ENCODE measurements at places on chromosomes 7 and 10. TPM values are rescaled to one million over a fixed set of nuclear protein-coding genes. Genes with fewer than 3 reads are reported as not detected.

FKBP6 gene
- total RNA-seq = not detected

SDK1 gene
- 0.32 TPM for total RNA-seq

NKX1-2 gene
- not detected for total RNA-seq

ARHGAP21 gene
- 20.8 TPM for total RNA-seq

SPDYE5 gene
- not detected for total RNA-seq

SVIL gene
- total RNA-seq = 0.62 TPM

MRPS24 gene
- total RNA-seq = 78.1 TPM

TACR2 gene
- total RNA-seq = not detected

FGL2 gene
- total RNA-seq = 5.7 TPM

- no peak overlapping the region for H3K27ac ChIP-seq
- H3K36me3 ChIP-seq = peaks cover 53% of the 10 kb centered on the region
- H3K27me3 ChIP-seq = no peaks in the 10 kb centered on the region
- H3K4me3 ChIP-seq = no peak overlapping the region
- peaks cover 65% of the 10 kb centered on the region for H3K4me1 ChIP-seq
These were observed 7.1 kb downstream of the KIF5B start for GRCh38 chr10:32049113-32049512.

- no peaks in the 10 kb centered on the region for H3K27me3 ChIP-seq
- H3K4me1 ChIP-seq = peaks cover 74% of the 10 kb centered on the region
- peak overlapping the region; percentile 71 for H3K4me3 ChIP-seq
- no peaks in the 10 kb centered on the region for H3K36me3 ChIP-seq
These were observed 173.5 kb downstream of the CUX1 start for GRCh38 chr7:101990811-101991418.

- no peaks in the 10 kb centered on the region for H3K36me3 ChIP-seq
- DNase-seq = no peak
- H3K27me3 ChIP-seq = peaks cover 3% of the 10 kb centered on the region
These were observed 52.3 kb upstream of the DPYSL4 start for GRCh38 chr10:132134241-132135052.

- no peak for DNase-seq
- H3K36me3 ChIP-seq = peaks cover 72% of the 10 kb centered on the region
- H3K4me1 ChIP-seq = peaks cover 46% of the 10 kb centered on the region
- no peaks in the 10 kb centered on the region for H3K27me3 ChIP-seq
- H3K27ac ChIP-seq = peak overlapping the region; percentile 59
These were observed 15.5 kb downstream of the CARD11 start for GRCh38 chr7:3028071-3028757.

- DNase-seq = peak; percentile 48
- H3K4me1 ChIP-seq = peaks cover 38% of the 10 kb centered on the region
- peaks cover 76% of the 10 kb centered on the region for H3K27me3 ChIP-seq
- no peak overlapping the region for H3K27ac ChIP-seq
- no peaks in the 10 kb centered on the region for H3K36me3 ChIP-seq
These were observed 9.0 kb downstream of the SKIDA1 start for GRCh38 chr10:21516242-21517131.

GRCh38 chr10:88032566-88032965 is 169.1 kb downstream of the PTEN start:
- H3K27me3 ChIP-seq = no peaks in the 10 kb centered on the region
- DNase-seq = no peak
- H3K4me3 ChIP-seq = no peak overlapping the region
- H3K27ac ChIP-seq = no peak overlapping the region
- peaks cover 15% of the 10 kb centered on the region for H3K4me1 ChIP-seq

DNA sequence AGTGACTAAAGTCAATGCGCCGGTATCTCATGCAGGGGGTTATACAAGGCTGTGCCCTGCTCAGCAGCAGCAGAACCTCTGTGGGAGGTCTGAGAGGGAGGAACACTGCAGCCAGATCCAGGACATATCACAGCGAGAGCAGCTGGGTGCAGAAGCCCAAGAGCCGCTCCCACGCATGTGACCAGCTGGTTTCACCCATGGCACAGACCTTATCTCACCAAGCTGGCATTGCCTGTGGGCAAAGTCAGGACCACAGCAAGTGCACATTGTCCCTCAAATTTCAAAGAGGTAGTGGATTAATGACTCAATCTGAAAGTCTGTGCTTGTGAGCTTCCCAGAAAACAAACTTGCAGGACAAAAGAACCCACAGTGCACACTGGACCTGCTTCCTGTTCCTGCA is 31.6 kb upstream of the AKR1C1 start:
- DNase-seq = no peak
- no peaks in the 10 kb centered on the region for H3K27me3 ChIP-seq
- H3K4me1 ChIP-seq = no peaks in the 10 kb centered on the region
- no peak overlapping the region for H3K27ac ChIP-seq
- H3K36me3 ChIP-seq = no peaks in the 10 kb centered on the region

GRCh38 chr7:135238112-135238744 is 4.6 kb downstream of the STRA8 start:
- H3K4me3 ChIP-seq = no peak overlapping the region
- no peaks in the 10 kb centered on the region for H3K36me3 ChIP-seq
- no peak overlapping the region for H3K27ac ChIP-seq
- DNase-seq = no peak
- peaks cover 27% of the 10 kb centered on the region for H3K4me1 ChIP-seq

GRCh38 chr10:69957886-69958555 is 94.6 kb upstream of the MACROH2A2 start:
- no peak overlapping the region for H3K27ac ChIP-seq
- H3K4me3 ChIP-seq = no peak overlapping the region
- H3K27me3 ChIP-seq = no peaks in the 10 kb centered on the region
- H3K36me3 ChIP-seq = no peaks in the 10 kb centered on the region

GRCh38 chr7:49125246-49125645 is 200.9 kb downstream of the CDC14C start:
- no peaks in the 10 kb centered on the region for H3K4me1 ChIP-seq
- H3K27ac ChIP-seq = no peak overlapping the region
- no peak for DNase-seq
- H3K27me3 ChIP-seq = no peaks in the 10 kb centered on the region

- H3K4me3 ChIP-seq = no peak overlapping the region
- H3K36me3 ChIP-seq = no peaks in the 10 kb centered on the region
- H3K27me3 ChIP-seq = no peaks in the 10 kb centered on the region
These were observed 1058.4 kb downstream of the SORCS1 start for GRCh38 chr10:106106114-106106513.

GRCh38 chr10:103983367-103983911 is 16.5 kb downstream of the SLK start:
- H3K27ac ChIP-seq = peak overlapping the region; percentile 74
- peak overlapping the region; percentile 41 for H3K4me3 ChIP-seq
- H3K27me3 ChIP-seq = no peaks in the 10 kb centered on the region
- H3K36me3 ChIP-seq = no peaks in the 10 kb centered on the region
- H3K4me1 ChIP-seq = peaks cover 50% of the 10 kb centered on the region
- no peak for DNase-seq

- peak overlapping the region; percentile 56 for H3K27ac ChIP-seq
- peaks cover 54% of the 10 kb centered on the region for H3K4me1 ChIP-seq
- peaks cover 48% of the 10 kb centered on the region for H3K36me3 ChIP-seq
- DNase-seq = no peak
These were observed 21.7 kb upstream of the WNT16 start for GRCh38 chr7:121307021-121307574.

GRCh38 chr10:121774813-121775212 is 153.0 kb downstream of the ATE1 start:
- H3K36me3 ChIP-seq = peaks cover 7% of the 10 kb centered on the region
- DNase-seq = no peak
- no peaks in the 10 kb centered on the region for H3K4me1 ChIP-seq
- H3K27me3 ChIP-seq = no peaks in the 10 kb centered on the region
- no peak overlapping the region for H3K27ac ChIP-seq

DNA sequence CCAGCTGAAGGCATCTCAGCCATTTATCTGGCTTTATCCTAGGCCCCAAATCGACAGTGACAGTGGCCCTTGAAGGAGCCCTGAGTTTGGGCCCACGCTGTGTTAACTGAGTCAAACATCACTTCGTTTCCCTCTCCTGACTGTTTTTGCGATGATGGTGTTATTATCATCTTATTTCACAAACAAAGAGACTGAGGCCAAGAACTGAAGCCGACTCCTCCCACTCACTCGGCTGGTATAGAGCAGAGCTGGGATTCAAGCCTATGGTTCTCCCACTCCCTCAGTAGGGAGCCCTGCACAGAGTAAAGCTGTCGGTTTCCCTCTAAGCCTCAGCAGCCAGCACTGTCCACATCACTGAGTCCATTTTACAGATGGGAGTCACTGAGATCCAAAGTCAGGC is 141.0 kb downstream of the CDH23 start:
- H3K36me3 ChIP-seq = no peaks in the 10 kb centered on the region
- H3K4me1 ChIP-seq = no peaks in the 10 kb centered on the region
- no peaks in the 10 kb centered on the region for H3K27me3 ChIP-seq
- no peak overlapping the region for H3K27ac ChIP-seq

DNA sequence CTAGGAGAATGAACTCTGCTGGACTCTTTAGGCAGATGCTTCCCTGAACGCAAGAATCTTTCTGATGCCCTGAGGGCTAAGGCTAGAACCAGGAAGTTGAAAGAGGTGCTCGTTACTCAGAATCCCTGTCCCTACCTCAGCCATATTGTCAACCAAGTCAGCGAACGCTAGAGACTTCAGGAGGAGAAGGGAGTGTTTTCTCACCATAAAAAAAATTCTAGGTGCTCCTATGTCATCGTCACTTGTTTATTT is 359.4 kb downstream of the PRPF18 start:
- H3K36me3 ChIP-seq = no peaks in the 10 kb centered on the region
- peaks cover 4% of the 10 kb centered on the region for H3K27me3 ChIP-seq
- no peak overlapping the region for H3K4me3 ChIP-seq
- H3K4me1 ChIP-seq = no peaks in the 10 kb centered on the region
- no peak overlapping the region for H3K27ac ChIP-seq

DNA sequence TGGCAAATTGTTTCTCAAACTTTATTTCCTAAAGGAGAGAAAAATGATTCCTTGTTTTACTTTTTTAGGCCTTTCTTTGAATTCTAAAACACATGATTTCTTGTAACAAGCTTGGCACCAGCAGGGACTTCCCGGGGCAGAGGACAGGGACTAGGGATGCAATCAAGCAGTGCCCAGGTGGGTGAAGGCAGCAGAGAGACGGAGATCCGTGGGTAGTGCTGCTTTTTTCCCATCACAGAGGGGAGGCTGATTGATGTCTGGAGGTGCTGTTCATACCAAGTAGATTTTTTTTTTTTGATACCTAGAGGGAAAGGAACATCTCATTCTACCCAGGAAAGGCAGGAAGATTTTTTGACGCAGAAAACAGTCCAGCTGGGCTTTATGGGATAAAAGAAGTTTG is 91.9 kb downstream of the FAM171A1 start:
- no peaks in the 10 kb centered on the region for H3K4me1 ChIP-seq
- H3K27me3 ChIP-seq = peaks cover 5% of the 10 kb centered on the region
- no peaks in the 10 kb centered on the region for H3K36me3 ChIP-seq
- H3K4me3 ChIP-seq = no peak overlapping the region
- DNase-seq = no peak
- no peak overlapping the region for H3K27ac ChIP-seq

DNA sequence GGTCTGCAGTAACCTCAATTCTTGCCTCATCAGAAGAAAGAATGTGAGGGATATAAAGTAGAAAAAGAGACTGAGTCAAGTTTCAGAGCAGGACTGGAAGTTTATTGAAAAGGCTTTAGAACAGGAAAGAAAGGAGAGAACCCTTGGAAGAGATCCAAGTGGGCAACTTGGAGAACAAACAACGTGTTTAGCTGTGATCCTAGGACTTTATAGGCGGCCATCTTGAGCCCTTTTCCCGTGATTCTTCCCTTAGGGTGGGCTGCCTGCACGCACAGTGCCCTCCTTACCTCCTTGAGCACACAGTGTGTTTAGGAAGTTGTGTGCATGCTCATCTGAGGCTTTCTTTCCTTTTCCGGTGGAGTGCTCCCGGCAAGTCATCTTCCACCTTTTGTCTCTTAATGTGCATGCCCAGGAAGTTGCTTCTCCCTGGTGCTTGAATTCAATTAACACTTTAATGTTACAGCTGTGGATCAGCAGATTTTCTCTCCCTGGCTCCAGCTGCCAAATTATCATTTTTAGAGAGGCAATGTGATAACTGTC is 59.8 kb downstream of the ENTPD1 start:
- no peaks in the 10 kb centered on the region for H3K27me3 ChIP-seq
- H3K36me3 ChIP-seq = peaks cover 51% of the 10 kb centered on the region
- DNase-seq = no peak
- H3K4me1 ChIP-seq = peaks cover 88% of the 10 kb centered on the region

DNA sequence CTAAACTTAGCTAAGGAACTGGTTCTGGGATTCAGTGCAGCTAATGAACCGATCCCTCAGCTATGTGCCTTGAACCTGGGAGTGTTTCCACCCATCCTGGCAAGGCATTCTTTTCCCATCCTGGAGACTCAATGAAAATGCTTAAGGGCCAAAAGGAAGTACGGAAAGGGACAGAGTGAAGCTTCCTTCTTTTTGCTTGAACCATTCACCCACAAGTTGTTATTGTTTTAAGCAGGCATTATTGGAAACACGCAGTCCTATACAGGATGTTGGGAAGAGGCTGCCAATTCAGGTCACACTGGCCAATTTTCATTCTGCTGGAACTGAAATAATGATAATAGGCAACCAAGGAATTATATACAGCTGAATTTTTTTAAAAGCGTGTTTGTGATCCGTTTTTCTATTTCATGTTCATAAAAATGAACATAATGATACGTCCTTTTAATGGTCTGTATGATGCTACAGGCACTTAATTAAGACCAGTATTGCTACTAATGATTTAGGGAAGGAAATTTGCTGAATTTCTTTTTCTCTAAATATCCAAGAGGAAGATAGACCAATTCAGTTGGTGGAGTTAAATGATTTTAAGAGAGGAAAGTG is 57.8 kb upstream of the FZD1 start:
- no peak overlapping the region for H3K27ac ChIP-seq
- H3K36me3 ChIP-seq = peaks cover 64% of the 10 kb centered on the region
- no peak for DNase-seq
- H3K27me3 ChIP-seq = no peaks in the 10 kb centered on the region

DNA sequence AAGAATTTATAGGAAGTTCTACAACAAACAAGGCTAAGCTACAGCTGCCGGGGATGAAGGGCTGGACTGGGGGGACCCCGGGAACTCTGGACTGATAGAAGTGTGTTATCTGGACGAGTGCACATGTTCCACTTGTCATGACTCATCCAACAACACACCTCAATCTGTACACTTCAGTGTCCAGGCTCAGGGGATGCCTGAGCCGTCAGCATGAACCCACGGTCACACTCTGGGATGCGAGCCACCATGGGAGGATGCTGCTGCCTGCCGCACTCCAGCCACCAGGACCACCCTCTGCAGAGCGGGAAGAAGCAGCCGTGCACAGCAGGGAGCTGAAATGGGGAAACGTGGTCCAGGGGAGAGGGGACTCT is 67.5 kb downstream of the MAD1L1 start:
- H3K4me3 ChIP-seq = no peak overlapping the region
- H3K4me1 ChIP-seq = peaks cover 12% of the 10 kb centered on the region
- H3K27ac ChIP-seq = no peak overlapping the region
- peaks cover 26% of the 10 kb centered on the region for H3K36me3 ChIP-seq

GRCh38 chr7:50632561-50633413 is 67.6 kb upstream of the DDC start:
- peaks cover 20% of the 10 kb centered on the region for H3K27me3 ChIP-seq
- H3K27ac ChIP-seq = no peak overlapping the region
- peak; percentile 32 for DNase-seq

GRCh38 chr7:122136078-122136477 is 8.0 kb downstream of the AASS start:
- H3K4me1 ChIP-seq = peaks cover 15% of the 10 kb centered on the region
- no peaks in the 10 kb centered on the region for H3K36me3 ChIP-seq
- DNase-seq = no peak

All from activated B cell treated with CpG ODN at 0.5 μM for 24 hours (primary cell).